Activated CD4-positive, alpha-beta T cell treated with anti-CD3 and anti-CD28 coated beads, Interleukin-2, amount 50 U/mL, for 24 hours (primary cell): ENCODE measurements at places on chromosomes 5 and 9.
A peak's percentile ranks its signal among the peaks of the same experiment; 100 is the strongest.

- DNase-seq = no peak
These were observed 1603.0 kb upstream of the C9orf72 start for GRCh38 chr9:29176231-29176630.

DNA sequence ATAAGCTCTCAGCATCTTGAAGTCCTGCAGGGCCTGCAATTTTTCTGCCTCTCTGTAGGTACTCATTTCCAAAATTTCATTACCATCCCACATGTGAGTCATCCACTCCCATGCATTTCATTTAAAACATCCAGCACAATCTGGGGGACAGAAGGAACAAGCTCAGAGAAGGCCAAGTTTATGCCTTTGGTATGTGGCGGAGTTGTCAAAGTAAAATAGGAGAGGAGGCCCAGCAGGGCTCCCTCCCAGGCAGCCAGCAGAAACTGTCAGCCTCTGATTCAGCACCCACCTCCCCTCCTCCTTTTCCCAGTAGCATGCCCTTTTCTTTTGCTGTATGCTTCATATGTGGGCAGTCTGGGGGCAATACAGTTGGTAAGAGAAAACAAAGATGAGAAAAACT lies 126.4 kb upstream of the ZNF366 start:
- DNase-seq = no peak

DNA sequence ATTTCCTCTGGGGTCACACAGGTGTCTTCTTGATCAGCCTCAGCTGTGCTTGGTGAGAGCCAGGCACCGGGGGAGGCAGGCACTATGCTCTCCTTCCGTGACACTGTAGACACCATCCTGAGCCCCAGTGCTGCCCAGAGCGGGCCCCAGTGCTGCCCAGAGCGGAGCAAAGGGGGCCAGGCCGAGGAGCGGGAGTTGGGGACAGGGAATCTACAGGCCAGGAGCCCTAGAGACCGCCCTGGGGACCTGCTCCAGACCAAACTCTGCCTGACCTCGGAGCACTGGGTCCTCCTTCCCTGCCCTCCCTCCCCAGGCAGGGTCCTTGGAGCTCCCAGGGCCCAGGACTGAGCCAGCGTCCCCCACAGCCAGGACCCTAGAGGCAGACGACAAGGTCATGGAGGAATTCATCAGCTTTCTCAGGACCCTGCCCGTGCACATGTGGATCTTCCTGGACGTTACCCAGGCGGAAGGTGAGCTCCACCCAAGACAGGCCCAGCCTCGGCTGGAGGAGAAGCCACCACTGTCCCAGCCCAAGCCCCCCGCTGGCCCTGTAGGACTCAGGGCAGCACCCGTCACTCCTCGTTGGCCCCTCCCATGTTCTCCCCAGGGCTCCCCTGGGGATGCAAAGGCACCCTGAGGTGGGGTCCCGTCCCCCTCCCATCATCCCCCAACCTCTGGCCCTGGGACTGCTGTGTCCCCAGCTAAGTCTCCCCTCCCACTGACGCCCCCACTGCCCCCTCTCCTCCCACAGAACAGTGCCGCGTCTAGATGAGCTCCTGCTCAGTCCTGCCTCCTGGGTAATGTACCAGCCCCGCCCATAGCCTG lies 30.2 kb downstream of the PAEP start:
- DNase-seq = no peak

GRCh38 chr9:81424431-81424830 lies 264.9 kb downstream of the TLE1 start:
- DNase-seq = no peak

- DNase-seq = no peak
These were observed 391.1 kb downstream of the ADGRV1 start for GRCh38 chr5:90949469-90950358.

DNA sequence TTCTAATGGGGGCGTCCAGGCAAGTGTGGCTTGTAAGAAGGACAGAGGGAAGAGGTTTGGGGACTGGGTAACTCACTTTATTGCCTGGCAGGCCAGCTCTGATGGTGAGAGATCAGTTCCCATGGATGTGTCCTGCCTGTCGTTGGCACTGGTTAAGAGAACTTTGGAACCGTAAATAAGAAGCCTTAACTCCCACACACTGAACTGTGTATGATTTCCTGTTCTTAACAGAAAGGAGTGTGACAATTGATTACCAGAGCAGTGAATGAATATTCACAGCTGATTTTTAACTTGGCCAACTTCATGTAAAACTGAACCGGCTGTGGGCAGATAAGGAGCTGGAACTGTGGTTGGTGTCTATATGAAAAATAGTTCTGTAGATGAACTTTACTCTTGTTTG lies 63.2 kb downstream of the MEGF10 start:
- no peak for DNase-seq

GRCh38 chr5:121744577-121744976 lies 107.1 kb upstream of the FTMT start:
- DNase-seq = no peak

DNA sequence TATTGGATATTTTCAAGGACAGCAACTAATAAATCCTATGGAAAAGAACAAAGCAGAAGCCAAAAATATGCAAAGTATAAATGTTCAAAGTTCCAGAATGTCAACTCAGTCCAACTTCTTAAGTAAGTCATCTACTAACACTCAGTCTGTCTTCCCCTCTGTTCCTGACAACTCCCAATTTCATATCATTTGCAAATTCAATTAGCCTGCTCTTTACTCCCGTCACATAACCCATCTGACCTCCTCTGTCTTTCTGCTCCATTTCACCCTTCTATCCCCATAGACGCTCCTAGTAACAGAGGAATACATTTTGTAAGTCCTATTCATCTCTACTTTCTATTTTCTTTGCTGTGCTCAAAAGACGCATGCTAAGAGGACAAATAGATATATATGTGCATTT lies 659.8 kb upstream of the MEF2C start:
- DNase-seq = no peak

GRCh38 chr9:18684593-18685317 lies 210.8 kb downstream of the ADAMTSL1 start:
- no peak for DNase-seq

- no peak for DNase-seq
These were observed 135.6 kb upstream of the LPCAT1 start for GRCh38 chr5:1659100-1659981.

DNA sequence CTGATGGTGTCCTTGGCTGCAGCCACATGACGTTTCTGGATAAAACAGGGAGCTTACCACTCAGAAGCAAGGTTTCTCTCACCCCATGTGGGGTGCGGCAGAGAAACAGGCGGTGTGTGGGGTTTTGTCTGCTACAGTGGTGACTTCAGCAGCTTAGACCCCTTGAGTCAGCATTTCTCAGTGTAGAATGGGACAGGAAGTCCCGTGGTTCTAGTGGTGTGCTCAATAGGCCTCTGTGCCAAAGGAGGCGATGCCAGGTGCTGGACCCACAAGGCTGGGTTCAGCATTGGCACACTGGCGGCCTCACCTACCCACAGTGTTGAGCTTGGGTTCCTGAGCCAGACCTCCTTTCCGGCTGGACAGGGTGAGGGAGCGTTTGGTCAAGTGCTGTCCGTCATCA lies 125.2 kb upstream of the SMIM23 start:
- no peak for DNase-seq

GRCh38 chr9:106620866-106621265 lies 242.1 kb upstream of the ZNF462 start:
- no peak for DNase-seq

DNA sequence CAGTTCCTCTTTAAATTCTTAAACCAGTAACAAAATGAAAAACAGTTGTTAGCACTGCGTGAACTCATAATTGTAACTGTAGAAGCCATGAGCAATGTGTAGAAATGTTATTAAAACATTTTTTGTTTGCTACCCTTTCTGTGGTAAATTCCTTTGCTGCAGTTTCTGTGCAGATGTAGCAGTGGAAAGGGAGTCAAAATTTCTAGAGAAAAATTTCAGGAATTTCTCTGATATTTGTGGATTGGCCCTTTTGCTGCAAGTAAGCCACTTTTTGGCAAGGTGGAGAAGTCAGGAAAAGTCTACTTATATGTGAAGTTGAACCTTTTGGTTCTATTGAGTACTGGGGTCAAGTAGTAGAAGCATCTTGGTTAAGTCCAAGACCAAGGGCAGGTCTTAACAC lies 10.1 kb downstream of the FBXL7 start:
- DNase-seq = no peak

- DNase-seq = no peak
These were observed 380.1 kb upstream of the RIOK2 start for GRCh38 chr5:97563050-97563657.

DNA sequence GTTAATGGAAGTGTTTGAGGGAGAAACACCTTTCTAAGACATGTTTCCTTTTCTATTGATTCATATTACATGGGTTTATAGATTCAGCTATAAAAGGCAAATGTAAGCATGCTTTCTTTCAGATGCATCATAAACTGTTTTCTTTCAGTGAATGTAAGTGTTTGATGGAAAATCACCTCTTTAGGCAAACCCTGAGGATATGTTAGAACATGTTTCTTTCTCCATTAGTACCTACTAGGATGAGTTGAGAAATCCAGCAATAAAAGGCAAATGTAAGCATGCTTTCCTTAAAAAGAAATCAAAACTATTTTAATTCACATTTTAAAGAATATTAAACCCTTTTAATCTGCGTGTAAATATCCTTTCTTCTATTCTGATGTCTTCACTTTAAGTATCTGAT lies 31.6 kb downstream of the FNIP1 start:
- no peak for DNase-seq

DNA sequence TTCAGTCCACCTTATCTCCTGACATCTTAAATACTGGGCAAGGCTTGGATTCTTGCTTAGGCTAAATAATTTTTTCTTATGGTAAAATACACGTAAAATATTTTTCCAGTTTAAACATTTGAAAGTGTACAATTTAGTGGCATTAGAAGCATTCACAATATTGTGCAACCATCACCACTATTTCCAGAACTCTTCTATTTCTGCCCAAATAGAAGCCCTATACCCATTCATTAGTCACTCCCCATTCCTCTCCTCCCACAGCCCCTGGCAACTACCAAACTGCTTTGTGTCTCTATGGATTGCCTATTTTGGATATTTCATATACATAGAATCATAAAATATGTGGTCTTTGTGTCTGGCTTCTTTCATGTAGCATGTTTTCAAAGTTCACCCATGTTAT lies 57.6 kb downstream of the IL31RA start:
- no peak for DNase-seq

DNA sequence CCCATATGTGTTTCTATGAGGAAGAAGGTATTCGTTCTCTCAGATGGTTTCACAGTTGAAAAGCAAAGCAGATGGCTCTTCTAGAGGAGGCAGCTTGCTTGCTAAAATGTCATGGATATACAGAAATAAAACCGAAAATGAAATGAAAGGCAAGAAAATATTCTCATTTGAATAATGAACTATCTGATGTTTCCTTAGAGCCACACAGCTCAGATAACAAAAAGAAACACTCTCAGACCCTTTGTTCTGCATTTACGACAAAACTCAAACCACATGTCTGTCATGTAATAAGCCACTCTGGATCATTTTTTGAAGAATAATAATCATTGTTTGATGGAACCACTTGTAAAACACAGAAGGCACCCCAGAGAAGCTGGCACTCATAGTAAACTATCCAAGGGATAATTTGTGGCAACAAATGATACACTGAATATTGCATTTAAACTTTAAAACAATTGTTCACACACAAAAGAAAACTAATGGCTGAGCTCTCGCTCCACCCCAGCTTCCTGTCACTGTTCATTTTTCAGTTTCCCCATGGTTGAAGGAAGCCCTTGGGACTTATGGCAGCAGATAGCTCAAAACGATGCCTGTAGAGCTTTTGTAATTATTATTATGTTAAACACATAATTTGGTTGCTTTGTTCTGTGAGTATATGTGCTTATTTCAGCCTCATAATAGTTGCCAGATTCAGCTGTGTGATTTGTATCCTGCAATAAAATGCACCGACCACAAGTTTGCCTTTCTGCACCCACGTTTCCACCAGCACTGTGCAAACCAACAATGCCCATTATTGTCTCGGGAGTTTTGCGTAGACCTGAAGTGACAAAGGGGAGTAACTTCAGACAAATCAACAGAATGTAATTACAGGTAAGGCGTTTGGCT lies 256.0 kb downstream of the TMEM167A start:
- no peak for DNase-seq

- no peak for DNase-seq
These were observed 138.4 kb upstream of the SLIT3 start for GRCh38 chr5:169439362-169439761.

DNA sequence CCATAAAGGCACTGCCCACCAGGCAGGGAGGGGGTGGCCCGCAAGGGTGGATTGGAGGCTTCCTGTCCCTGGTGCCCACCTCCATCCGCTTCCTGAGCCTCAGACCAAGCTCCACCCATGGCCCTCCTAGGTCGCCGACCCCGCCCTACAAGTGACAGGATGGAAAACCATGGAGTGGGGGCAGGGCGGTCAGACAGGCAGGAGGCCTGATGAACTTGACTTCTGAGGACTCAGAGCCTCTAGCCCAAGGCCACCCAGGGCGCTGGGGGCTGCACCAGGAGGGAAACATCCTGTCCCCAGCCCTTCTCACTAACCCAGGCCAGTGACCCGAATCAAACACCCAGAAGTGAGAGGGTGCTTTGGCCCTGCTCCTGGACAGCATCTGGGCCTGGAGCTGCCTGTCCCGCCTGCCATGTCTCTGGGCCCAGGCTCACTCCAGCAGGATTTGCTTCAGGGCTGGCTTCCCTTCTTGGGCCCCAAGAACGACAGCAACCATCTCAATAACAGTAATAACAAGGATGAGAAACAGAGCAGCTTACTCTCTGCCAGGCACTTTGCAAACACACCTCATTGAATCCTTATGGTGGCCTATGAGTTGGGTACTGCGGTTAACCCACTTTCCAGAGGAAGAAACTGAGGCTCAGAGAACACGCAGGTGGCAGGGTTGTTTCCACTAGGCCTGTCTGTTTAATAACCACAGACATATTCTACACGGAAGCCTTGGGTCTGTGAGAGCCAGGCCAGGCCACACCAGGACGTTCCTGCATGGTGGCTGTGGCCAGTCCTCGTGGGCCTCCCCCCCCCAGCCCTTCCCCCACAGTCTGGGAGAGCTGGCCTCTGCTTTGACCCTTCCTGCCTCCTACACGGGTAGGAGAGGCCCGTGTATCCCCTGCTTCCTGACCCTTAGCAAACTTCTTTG lies 4.4 kb upstream of the ST6GALNAC6 start:
- peak; percentile 69 for DNase-seq

DNA sequence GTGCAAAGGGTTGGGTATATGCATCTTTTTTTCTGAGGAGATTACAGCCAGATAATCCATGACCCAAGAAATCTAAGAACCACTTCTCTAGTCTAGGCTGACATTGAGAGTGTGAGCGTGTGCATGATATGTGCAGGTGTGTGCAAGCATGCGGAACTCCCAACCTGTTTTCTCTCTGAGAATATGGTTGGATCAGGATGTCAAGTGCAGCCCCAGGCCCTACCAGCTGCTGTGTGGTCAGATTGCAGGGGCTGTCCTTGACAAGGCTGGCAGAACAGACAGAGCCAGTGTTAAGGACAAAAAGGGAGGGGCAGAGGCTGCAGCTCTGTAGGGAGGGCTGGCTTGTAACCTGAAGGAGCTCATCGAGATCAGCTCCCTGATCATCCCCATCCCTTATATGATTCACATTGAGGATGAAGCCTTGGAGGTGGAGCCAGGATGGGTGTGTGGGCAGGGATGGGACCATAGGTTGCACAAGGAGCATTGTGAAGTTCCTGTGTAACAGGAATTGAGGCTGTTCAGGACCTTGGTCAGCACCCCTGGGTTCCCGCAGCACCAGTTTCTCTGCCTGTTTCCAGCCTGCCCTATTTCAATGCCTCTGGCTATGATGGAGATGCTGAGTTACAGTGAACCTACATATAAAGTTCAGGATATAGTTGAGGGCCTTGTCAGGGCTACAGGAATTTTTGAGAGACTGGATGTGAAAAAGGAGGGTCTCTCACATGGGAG lies 52.6 kb upstream of the ARAP3 start:
- DNase-seq = no peak

GRCh38 chr9:38082446-38083287 lies 13.6 kb upstream of the SHB start:
- DNase-seq = no peak

- no peak for DNase-seq
These were observed 2.5 kb upstream of the ZNF608 start for GRCh38 chr5:124748687-124749594.
